Activated naive CD4-positive, alpha-beta T cell treated with anti-CD3 and anti-CD28 coated beads, Interleukin-2, amount 10 ng/mL, durations not matched to agents 7 days and 5 days (primary cell): ENCODE measurements at places on chromosomes 5 and 9.
A peak's percentile ranks its signal among the peaks of the same experiment; 100 is the strongest.

DNA sequence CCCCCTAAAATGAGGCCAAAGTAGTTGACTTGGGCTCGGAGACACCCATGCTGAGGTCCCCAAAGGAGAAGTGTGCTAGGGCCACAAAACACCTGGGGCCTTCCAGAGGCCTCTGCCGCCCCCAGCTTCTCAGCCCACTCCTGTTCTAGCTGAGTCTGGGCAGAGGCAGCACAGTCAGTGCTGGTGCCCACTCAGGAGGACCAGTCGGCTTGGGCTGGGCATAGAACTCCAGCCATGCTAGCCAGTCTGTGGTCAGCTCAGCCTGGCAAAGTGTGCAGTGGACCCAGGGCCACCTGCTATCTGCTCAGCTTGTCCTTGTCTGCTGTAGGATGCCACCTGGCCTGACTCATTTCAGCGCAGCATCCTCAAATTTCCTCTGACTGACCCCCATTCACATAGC is 254.6 kb downstream of the FSTL4 start:
- H3K36me3 ChIP-seq = no peaks in the 10 kb centered on the region
- H3K27ac ChIP-seq = no peak overlapping the region
- no peak overlapping the region for H3K4me3 ChIP-seq
- H3K27me3 ChIP-seq = peaks cover 15% of the 10 kb centered on the region
- no peak for DNase-seq

GRCh38 chr5:147796556-147797308 is 14.2 kb upstream of the JAKMIP2 start:
- no peaks in the 10 kb centered on the region for H3K4me1 ChIP-seq
- DNase-seq = no peak
- no peaks in the 10 kb centered on the region for H3K36me3 ChIP-seq
- H3K27me3 ChIP-seq = no peaks in the 10 kb centered on the region
- no peak overlapping the region for H3K27ac ChIP-seq

- no peaks in the 10 kb centered on the region for H3K36me3 ChIP-seq
- H3K4me3 ChIP-seq = no peak overlapping the region
- H3K27ac ChIP-seq = no peak overlapping the region
- peaks cover 3% of the 10 kb centered on the region for H3K4me1 ChIP-seq
These were observed 213.6 kb downstream of the PAX5 start for GRCh38 chr9:36820392-36820861.

DNA sequence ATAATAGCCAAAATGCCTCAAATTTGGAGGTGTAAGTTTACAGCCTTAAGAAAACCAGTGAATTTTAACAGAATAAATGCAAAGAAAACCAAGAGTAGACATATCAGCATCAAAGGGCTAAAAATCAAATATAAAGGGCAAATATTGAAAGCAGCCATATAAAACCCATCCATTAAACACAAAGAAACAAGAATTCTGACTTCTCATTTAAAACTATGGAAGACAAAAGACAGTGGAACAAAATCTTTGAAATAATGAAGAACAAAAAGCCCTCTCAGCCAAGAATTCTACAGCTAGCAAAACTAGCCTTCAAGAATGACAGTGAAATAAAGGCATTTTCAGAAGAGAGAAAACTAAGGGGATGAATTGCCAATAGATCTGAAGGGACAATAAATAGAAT is 91.3 kb upstream of the FST start:
- H3K27ac ChIP-seq = no peak overlapping the region
- H3K36me3 ChIP-seq = no peaks in the 10 kb centered on the region
- H3K4me3 ChIP-seq = no peak overlapping the region

GRCh38 chr5:337563-338130 is 16.1 kb downstream of the AHRR start:
- peaks cover 14% of the 10 kb centered on the region for H3K36me3 ChIP-seq
- no peak overlapping the region for H3K4me3 ChIP-seq
- no peak for DNase-seq
- H3K27ac ChIP-seq = no peak overlapping the region
- peaks cover 52% of the 10 kb centered on the region for H3K4me1 ChIP-seq
- peaks cover 1% of the 10 kb centered on the region for H3K27me3 ChIP-seq

DNA sequence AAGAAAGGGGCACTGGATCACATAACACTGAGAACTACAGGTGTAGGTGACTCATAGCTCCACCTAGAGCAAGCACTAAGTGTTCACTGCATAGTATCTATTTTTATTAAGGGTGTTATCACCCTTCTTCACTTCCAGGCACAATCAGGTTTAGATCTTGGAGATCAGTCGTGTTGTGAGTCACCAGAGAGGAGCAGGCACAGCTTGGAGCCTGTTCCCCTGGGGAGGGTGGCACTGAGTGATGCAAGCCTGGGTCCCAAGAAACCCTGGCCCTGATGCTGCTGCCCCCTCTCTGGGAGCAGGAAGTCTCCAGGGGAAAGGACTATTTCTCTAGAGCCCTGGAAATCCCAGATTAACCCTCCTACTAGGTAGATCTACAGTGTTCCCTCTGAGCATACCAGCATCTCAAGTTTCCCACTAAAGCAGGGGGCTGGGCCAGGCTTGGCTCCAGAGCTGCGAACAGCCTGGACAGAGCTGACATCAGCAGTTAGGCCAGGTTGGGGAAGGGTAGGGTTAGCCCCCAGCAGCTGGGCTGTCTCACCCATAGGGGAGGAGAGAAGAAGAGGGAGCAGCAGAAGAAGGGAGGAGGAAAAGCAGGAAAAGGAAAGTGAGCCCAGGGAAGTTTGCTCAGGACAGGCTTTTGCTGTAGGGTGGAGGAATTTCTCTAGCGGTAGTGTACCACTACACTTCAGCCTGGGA is 28.1 kb upstream of the SPINK4 start:
- H3K4me3 ChIP-seq = no peak overlapping the region
- no peak overlapping the region for H3K27ac ChIP-seq
- H3K4me1 ChIP-seq = peaks cover 3% of the 10 kb centered on the region
- no peak for DNase-seq
- peaks cover 33% of the 10 kb centered on the region for H3K27me3 ChIP-seq

GRCh38 chr5:143562935-143563334 is 159.4 kb upstream of the NR3C1 start:
- H3K27ac ChIP-seq = no peak overlapping the region
- no peak for DNase-seq
- no peaks in the 10 kb centered on the region for H3K27me3 ChIP-seq
- H3K36me3 ChIP-seq = no peaks in the 10 kb centered on the region
- no peaks in the 10 kb centered on the region for H3K4me1 ChIP-seq
- no peak overlapping the region for H3K4me3 ChIP-seq

GRCh38 chr5:39519079-39519478 is 94.3 kb upstream of the DAB2 start:
- no peak overlapping the region for H3K4me3 ChIP-seq
- no peak overlapping the region for H3K27ac ChIP-seq
- no peak for DNase-seq
- no peaks in the 10 kb centered on the region for H3K36me3 ChIP-seq

DNA sequence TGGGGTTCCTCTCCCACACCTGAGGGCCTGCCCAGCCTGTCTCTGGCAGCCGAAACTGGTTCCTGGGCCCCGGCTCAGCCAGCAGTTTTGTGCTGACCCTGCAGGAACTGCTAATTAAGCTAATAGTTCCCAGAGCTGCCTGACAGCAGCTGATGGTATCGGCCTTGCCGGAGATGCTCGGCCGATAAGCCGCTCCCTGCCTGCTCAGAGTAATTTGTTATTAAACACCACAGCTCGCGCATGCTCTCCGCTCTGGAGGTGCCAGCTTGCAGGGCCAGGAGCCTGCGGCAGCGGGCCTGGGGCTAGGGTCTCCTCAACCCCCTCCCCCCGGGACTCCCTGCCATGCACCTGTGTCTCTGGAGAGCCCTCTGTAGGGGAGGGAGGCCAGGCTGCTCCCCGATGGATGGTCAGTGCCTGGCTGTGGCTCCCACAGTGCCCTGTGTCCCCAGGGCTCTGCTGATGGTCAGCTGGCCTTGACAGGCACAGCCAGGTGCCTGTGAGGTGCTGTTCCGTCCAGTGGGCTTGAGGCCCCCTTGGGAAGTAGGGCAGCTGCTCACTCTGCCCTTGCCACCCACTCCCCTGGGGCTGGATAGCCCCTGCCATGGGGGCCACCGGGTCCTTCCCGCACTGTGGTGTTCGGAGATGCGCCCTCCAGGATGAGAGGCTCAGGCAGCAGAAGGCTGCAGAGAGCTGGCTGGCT is 41.7 kb downstream of the RXRA start:
- H3K27me3 ChIP-seq = no peaks in the 10 kb centered on the region
- H3K36me3 ChIP-seq = no peaks in the 10 kb centered on the region
- H3K4me3 ChIP-seq = no peak overlapping the region
- no peak overlapping the region for H3K27ac ChIP-seq

GRCh38 chr9:21154018-21154608 is 12.3 kb downstream of the IFNA21 start:
- H3K4me1 ChIP-seq = peaks cover 22% of the 10 kb centered on the region
- H3K4me3 ChIP-seq = no peak overlapping the region
- peaks cover 9% of the 10 kb centered on the region for H3K36me3 ChIP-seq
- H3K27me3 ChIP-seq = peaks cover 31% of the 10 kb centered on the region

DNA sequence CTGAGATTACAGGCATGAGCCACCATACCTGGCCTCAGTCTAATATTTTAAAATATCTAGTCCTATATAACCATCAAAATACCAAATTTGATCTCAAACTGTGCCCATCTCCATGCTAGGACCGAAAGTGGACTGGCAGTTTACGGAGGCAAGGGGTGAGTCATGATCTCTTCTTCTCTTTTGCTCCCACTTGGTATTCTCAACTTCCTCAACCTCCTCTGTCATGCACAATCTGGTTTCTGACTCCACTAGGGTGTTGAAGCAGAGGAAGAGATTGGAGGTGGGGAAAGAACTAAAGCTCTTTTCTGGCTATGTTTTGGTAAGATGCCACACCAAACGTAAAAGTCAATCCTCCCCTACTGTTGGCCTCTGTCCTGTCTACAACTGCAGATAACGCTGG is 55.9 kb upstream of the CEMIP2 start:
- DNase-seq = no peak
- H3K4me3 ChIP-seq = no peak overlapping the region
- H3K4me1 ChIP-seq = peaks cover 5% of the 10 kb centered on the region
- H3K27ac ChIP-seq = no peak overlapping the region

DNA sequence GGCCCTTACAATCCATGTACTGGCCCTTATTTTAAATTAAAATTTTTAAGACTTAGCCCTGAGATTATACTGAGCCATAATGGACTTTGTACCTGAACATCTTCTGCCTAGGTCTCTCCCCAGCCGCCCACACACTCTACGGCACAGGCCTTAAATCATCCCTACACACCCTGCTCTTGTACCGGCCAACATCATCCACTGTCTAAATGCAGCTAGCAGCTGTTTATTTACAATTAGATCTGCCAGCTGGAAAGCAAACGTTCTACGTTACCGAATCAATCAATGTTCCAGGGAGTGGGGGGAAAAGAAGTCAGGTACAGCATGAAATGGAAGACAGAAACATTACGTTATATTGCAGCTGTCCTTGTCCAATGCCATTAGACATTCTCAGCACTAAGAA is 88.4 kb upstream of the GRAMD2B start:
- no peak overlapping the region for H3K27ac ChIP-seq
- H3K4me1 ChIP-seq = no peaks in the 10 kb centered on the region
- no peak for DNase-seq
- no peak overlapping the region for H3K4me3 ChIP-seq

- H3K36me3 ChIP-seq = peaks cover 1% of the 10 kb centered on the region
- H3K27me3 ChIP-seq = no peaks in the 10 kb centered on the region
- no peak for DNase-seq
- H3K27ac ChIP-seq = peak overlapping the region; percentile 33
- no peak overlapping the region for H3K4me3 ChIP-seq
- H3K4me1 ChIP-seq = no peaks in the 10 kb centered on the region
These were observed 69.1 kb upstream of the TJP2 start for GRCh38 chr9:69104830-69105527.
